ENCODE measurements at places on chromosomes 3 and 15.

DNA sequence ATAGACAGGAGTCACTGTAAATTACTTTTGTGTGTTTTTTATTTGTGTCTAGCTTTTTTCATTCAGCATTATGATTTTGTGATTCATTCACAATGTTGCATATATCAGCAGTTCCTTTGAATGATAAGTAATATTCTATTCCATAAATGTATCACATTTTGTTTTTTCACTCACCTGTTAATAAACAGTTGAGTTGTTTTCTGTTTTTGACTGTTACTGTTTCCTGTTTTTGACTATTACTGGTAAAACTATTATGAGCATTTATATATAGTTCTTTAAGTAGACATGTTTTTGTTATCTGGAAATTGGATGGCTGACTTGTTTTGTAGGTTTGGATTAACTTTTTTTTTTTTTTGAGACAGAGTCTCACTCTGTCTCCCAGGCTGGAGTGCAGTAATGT is 138.4 kb downstream of the RSRC1 start:
- DNase-seq: no peak

DNA sequence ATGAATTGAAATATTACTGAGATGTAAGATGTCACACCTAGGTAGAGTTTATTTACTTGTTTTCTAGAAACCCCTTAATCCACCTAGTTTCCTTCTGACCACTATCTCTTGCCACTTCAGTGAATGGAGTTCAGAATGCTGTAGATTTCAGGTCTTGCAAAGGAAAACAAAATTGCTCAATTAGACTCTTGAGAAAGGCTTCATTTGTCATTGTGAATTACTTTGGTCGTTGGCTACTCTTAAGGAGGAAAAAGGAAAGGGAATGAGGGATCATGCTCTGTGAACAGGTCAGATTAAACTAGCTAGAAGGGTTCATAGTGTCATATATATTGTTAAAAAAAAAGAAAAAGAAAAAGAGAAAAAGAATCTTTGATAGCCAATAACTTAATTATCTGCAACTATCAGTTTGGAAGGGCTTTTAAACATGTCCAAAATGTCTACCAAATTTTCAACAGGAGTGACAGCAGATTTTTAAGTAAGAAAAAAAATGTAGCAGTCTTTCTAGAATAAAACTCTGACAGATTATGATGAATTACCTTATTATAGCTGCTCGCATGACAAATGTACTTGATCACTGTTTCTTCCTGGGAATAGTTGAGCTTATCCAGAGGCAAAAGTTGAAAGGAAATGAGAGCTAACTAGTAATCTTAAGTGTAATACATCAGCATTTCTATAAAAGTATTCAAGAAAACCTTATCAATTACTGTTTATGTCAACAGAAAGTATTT is 543.5 kb downstream of the CADM2 start:
- no peak for DNase-seq

DNA sequence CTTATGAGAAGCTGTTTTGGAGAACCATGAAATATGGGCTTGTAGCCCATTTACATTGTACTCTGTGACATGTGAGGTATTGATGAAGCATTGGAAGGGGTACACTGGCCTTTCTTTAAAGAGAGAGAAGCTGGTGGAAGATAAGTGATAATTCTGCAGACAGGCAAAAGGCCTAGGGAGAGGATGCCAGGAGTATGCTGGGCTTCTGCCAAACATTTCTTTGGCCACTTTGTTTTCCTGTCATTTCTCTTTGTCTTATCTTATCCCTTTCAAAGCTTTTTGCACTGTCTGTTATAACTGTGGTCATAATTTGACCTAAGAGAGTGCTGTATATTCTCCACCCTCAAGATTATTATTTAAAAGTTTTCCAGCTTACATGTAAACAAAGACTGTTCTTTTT is 109.6 kb upstream of the SEMA6D start:
- DNase-seq: no peak

DNA sequence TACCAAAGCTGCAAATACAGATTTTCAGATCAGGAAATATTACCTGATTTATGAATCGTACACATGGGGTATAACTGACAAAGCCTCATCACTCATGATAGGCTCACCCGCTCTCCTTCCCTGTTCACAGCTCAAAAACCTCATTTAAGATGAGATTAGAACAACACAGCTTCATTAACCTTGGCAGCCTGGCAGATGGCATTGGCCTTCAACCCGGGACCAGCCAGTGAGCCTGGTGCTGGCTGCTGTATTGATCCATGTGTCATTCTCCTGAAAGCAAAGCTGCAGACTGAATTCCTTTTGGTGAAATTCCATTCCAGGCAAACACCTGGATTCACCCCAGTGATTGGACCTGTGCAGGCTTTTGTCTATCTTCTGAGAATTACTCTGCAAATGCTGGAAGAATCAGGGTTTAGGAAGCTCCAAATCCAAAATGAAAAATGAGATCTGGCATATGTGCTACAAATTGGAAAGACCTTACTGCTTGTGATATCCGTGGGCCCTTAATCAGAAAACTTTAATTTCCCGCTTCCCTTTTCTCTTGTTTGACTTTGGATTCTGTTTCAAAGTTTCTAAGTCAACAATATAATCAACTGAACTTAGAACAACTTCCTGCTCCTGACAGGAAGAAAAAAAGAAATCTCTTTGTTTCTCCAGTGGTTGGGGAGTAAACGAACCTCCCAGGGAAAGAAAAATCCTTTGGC is 189.1 kb upstream of the KBTBD8 start:
- no peak for DNase-seq

- no peak for DNase-seq
Measured at GRCh38 chr3:155744626-155745324, at the start of gene PLCH1. Gene PLCH1 (minus strand): TSS chr3:155745071. CDS start chr3:155704224, 40,847 bp downstream.

- DNase-seq: no peak
Measured at GRCh38 chr3:72750405-72750965, 97.8 kb downstream of the SHQ1 start.

- DNase-seq: no peak
Measured at GRCh38 chr3:103349760-103350159, 914.9 kb downstream of the ZPLD1 start.

DNA sequence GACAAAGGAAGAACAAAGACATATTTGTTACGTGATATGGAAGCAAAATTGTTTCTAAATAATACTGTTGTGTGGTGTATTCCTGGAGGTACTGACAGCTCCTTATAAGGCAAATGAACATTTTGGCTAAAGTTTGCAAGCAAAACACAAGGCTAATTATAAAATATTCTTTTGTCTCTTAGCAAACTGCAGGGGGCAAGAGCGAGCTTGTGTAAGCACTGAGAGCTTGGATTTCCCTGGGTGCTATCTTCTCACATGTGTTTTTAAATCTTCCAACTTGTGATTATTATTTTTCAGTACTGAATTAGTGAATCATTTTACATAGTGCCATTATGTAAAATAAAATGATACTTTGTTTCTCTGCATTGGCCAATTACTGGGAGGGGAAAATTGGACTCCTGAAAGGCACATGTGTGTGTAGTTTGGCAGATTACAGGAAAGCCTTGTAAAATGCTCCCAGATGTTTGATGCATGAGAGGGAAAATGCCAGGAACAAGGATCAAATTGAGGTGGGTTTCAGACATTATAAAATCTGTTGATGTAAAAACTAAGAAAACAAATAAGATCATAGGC is 611.5 kb downstream of the AGBL1 start:
- DNase-seq: no peak

DNA sequence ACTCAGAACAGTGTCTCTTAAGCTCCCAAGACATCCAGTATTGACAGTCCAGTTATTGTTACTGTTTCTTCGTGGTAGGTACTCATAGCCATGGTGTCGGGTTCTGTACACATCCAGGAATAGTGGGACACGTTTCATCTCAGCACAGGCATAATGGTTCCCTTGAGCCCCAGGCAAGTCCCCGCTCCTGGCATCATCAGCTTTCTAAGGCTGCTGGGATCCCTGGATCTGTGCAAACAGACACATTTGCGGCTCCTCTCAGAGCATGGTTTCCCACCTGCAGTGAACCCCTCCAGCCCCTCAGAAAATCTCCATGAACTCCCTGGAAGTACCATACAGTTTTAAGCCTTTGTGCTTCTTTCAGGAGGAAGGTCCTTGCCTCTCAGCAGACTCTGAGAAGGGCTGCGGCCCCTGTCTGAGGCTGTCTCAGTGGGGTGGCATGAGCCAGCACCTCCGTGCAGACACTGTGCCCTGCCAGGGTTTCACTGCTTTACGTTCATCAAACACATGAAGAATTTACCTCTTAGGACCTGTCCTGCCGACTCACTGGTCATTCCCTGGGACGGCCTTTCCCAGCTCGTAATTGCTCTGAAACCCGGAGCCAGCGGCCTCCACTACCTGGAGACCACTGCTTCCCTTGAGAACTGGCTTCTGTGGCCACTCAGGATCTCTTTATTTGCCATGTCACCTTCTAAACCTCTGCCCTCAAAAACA is 124.9 kb downstream of the LRRK1 start:
- DNase-seq: no peak

GRCh38 chr15:40697916-40698315 is 2.9 kb downstream of the RAD51 start:
- DNase-seq: no peak

GRCh38 chr15:90003736-90004135 is 2.6 kb downstream of the ZNF710 start:
- no peak for DNase-seq

GRCh38 chr3:65871305-65872141 is 167.2 kb downstream of the MAGI1 start:
- no peak for DNase-seq

DNA sequence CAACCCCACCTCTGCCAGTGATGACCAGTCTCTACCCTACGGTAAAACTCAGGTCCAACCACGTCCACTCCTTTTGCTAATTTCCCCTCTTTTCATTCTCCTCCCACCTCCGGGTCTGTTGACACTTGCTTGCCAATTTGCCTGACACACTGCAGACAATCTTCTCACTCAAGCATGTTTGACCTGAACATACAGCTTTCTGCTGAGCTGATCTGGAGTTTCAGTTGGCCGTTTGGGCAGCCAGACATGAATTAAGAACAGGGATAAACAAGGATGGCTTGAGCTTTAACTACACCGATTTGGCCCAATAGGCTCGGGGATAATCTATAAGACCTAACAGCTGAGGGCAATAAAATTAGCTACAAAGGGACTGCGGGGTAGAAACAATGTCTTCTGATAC is 758.6 kb upstream of the CFAP20DC start:
- DNase-seq: no peak

DNA sequence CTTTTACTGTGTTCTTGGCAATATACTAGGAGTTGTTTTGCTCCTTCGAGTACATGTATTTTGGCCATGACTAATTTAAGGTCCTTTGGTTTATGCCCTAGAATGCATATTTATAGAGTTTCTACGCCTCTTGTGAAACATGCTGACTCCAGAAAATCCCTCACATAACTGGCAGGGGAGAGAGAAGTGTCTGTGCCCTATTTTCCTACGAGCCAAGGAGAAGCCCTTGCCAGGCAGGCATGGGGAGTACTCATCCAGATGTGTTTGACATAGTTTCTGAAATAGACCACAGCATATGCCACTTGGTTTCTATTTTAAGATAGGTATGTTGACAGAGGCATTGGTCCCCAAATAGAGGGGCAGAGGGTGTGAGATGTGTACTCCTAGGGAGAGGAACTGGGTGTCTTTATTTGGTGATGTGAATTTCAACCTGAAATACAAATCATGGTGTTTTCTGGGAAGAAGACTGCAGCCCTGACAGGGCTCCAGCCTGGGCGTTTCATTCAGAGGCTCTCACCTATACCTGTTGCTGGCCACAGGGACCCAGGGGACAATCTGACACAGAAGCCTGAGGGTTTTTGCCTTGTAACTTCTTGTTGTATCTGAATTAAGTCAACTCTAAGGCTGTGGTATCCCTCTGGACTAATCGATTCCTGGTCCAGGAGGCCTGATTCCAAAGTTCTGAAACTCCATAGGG is 267.8 kb upstream of the C2CD4B start:
- DNase-seq: no peak

- no peak for DNase-seq
Measured at GRCh38 chr3:105367406-105368213, 901 bp downstream of the ALCAM start.

DNA sequence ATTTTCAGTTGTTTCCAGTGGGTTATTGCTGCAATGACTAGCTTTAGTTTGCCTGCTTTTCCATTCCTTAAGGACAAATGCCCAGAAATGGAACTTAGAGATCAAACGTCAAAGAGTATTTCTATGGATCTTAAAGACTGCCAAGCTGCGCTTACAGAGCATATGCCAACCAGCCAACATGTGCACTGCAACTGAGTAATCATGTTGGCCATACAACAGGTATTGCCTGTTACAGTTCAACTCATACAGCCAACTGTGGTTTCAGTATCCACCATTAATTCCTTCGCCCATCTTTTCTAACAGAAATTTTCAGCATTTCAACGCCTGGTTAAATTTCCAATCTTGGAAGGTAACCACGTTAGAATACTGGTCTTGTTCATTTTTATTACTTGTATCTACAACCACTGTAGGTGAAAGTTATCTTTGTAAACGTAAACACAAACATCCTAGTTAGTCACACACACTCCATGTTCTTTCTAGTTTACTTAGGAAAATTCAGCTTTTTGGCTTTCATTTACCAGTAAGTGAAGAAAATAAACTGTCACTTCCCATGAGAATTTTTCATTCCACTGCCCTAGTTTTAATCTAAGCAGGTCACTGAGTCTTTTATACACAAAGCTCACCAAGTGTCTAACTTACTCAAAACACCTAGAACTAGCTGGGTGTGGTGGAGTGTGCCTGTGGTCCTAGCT is 3.9 kb downstream of the RPL32 start:
- DNase-seq: no peak

- DNase-seq: no peak
Measured at GRCh38 chr3:3392946-3393345, 213.5 kb upstream of the CRBN start.

DNA sequence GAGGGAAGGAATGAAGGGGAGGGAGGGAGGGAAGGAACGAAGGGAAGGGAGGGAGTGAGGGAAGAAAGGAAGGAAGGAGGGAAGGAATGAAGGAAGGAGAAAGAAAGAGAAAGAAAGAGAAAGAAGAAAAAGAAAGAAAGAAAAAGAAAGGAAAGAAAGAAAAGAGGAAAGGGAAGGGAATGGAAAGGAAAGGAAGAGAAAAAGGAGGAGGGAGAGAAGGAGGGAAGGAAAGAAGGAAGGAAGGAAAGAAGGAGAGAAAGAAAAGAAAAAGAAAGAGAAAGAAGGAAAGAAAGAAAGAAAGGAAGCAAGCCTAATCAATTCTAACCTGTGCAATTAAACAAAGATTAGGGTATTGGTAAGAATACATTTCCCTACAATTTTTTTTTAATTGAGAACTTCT is 238.6 kb downstream of the PYDC2 start:
- no peak for DNase-seq

- DNase-seq: no peak
Measured at GRCh38 chr3:129238945-129239705, 10.3 kb upstream of the COPG1 start.

Data from epithelial cell of prostate (primary cell).